ENCODE measurements at places on chromosomes 3 and 15.
A peak's percentile ranks its signal among the peaks of the same experiment; 100 is the strongest.

GRCh38 chr15:99731336-99732123, 1.7 kb downstream of the LYSMD4 start:
- DNase-seq: no peak

DNA sequence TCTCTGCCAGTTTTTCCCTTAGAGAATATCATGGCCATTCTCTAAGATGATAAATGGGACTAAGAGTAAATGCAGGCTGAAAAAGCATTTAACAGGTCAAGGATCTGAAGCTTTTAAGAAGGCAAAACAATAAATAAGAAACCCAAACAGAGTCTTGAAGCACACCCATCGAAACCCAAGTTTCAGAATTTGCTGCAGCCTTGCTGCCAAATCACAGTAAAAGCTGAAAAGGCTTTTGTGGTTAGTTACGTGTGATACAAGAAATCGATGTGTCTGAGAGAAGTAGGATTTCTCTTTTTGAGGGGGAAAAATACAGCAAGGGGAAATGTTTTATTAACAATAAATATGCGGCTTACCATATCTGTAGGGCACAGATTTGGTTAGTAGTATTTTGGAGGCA, 92.0 kb downstream of the IGF1R start:
- no peak for DNase-seq

DNA sequence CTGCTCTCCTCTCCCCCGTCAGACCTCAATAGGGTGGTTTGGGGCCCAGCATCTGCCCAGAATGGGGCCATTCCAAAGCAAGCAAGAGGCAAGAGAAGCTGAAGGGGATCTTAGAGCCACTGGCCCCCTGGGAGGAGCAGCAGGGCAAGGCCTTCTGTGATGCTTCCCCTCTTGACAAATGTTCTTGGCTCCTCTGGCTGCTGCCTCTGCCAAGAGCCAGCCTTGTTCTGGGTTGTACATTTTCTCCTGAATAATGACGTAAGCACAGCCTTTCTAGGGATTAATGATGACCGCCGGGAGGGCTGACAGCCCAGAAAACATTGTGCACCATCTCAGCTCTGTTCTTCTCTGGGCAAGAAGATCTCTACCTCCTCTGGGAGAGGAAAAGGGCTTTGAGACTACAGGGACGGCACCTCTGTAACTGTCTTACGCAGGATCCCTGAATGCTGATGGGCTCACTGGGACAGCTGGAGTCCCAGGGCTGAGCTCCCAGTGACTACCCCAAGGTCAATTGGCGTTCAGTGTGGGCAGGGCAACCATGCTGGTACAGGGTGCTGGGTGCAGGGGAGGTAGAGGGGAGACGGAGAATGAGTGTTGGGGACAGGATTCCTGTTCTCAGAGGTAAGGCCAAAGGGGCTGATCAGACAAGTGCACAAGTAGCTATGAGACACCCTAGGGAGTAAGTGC, 253.3 kb downstream of the FAM43A start:
- peak; percentile 53 for DNase-seq

GRCh38 chr15:89975482-89976245, 25.5 kb upstream of the ZNF710 start:
- no peak for DNase-seq

- DNase-seq: peak; percentile 13
Measured at GRCh38 chr3:141237701-141238521, 6.3 kb downstream of the PXYLP1 start.

DNA sequence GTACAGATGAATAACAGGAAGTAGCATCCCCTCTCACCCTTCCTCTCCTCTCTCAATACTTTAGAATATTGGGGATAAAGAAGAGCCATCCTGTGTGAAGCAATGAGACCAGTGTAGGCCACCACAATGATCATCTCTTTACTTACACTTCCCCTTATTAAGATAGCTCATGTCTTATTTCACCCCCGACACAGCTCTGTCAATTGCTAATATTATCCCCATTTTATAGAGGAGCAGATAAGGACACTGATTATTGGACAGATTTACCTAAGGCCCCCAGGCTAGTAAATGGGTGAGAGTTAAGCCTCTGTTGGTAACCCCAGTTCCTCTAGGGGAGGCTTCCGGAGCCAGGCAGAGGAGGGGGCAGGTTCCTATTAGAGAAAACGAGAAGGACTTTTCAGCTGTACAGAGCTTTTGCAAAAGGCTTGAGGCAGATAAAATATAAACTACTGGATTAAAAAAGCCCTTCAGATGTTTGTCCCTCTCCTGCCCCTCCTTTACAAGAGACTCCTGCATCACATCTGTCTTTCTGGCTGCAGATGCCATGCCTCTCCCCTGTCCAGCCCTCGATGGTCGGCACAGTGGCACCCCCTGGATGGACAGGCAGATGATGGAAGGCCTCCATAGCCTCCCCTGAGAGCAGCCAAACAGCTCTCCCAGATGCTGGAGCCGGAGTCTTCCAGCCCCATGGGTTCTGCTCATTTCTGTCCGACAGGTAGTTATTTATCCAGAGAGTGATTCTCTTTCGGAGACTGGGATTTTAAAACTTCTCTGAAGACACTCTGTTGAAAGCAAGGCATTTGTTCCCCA, 49.4 kb upstream of the LCTL start:
- peak; percentile 1 for DNase-seq

- no peak for DNase-seq
Measured at GRCh38 chr15:54033356-54033860, 55.2 kb downstream of the UNC13C start.

DNA sequence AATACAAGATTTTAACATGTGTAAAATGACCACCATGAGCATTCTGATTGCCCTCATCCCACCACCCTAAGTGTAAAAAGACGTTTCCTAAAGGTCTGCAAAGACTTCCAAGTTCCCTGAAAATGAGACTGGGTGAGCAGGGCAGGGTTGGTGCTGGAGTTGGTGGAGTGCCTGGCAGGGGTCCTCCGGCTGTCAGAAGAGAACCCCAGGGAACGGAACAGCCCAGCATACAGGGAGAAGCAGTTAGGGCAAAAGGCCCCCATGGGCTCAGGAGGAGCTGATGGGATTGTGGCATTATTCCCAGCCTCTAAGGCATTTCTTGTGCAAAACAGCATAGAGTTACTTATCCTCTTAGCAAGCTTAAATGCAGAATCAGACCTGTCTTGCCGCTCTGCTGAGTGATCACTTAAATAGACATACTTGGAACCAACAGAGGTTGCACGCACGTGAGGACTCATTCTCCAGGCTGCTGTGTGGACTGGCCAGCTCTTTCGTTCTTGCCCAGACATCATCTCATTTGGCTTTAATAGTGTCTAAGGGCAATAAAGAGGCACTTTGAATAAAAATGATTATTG, 36.0 kb downstream of the XYLB start:
- DNase-seq: no peak

Measured in midbrain (tissue), 1 donor.